ENCODE measurements at places on chromosomes 1 and 21.

- DNase-seq = no peak
Measured at GRCh38 chr1:55164906-55165305, 50.3 kb downstream of the USP24 start.

- peak; percentile 33 for DNase-seq
Measured at GRCh38 chr1:64122588-64122987, 80.8 kb upstream of the UBE2U start.

DNA sequence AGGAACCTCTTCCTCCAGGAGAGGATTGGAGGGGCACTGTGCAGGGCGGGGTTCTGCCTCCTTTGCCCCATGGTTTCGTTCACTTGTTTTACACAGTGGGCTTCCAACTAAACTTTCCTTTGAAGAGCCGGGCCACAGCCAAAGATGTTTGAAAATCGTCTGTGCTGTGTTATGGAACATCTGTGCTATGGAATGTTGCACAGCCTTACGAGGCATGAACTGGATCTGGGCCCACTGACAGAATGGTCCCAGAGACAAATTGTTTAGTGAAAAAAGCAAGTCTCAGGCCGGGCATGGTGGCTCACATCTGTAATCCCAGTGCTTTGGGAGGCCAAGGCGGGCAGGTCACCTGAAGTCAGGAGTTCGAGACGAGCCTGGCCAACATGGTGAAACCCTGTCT, 12.6 kb upstream of the MEF2D start:
- no peak for DNase-seq

DNA sequence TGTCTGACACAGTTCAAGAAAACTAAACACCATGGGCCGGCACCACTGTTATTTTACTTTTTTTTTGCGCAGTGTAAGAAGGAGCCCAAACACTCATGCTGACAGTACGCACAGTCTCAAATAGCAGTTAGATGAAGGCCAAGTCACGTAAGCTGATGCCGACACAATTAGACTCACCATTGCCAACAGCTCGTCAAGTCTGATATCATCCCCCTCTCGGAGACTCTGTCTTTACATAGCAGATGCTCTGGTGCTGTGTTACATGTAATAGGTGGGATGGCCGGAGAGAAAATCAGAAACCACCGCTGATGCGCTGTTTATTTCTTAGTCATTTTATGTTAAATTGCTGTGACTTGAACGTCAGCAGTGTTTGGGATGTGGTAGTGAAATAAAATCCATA, 49.3 kb downstream of the TGFB2 start:
- no peak for DNase-seq

GRCh38 chr1:172758259-172758658, 99.4 kb downstream of the FASLG start:
- no peak for DNase-seq

- peak; percentile 73 for DNase-seq
Measured at GRCh38 chr21:46025113-46025770, 43.7 kb downstream of the COL6A1 start.

DNA sequence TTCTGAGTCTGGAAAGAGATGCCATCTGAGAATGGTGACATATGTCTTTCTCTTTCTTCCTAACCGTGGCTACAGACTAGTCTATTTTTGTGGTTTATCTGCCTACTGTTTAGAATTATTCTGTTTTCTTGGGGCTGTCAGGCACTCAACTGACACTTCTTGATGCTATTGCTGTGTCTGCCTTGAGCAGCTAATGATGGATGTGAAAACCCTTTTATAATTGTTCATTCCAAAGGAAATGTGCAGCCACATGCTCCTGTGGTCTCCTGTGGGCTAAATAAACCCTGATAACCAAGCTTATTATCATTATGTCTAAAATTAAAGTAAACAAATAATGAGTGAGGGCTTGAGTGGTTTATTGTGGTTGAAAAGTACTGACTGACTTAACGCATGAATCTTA, 52.7 kb upstream of the CXADR start:
- no peak for DNase-seq

DNA sequence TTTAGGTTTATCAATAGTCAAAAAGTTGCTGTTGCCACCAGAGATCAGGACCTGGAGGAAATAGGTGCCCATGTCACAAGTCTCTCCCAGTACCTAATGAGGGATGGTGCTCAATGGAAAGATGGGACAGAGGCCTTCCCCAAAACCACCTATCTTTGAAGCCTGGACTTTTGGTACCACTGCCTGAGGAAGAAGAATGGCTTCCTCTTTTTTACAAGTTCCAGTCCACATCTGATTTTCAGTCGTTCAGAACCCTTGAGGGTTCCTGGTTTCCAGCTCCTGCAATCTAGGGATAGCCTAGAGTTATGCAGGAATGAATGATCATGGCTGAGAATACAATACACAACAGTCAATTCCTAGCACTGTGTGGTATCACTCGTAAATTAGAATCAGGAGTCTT, 5.7 kb downstream of the CATSPERE start:
- DNase-seq = no peak

GRCh38 chr1:64356636-64357256, 113.2 kb upstream of the CACHD1 start:
- no peak for DNase-seq

GRCh38 chr1:37449936-37450335, 24.4 kb upstream of the ZC3H12A start:
- DNase-seq = peak; percentile 39

- DNase-seq = no peak
Measured at GRCh38 chr21:45560106-45561021, 18.1 kb upstream of the SLC19A1 start.

DNA sequence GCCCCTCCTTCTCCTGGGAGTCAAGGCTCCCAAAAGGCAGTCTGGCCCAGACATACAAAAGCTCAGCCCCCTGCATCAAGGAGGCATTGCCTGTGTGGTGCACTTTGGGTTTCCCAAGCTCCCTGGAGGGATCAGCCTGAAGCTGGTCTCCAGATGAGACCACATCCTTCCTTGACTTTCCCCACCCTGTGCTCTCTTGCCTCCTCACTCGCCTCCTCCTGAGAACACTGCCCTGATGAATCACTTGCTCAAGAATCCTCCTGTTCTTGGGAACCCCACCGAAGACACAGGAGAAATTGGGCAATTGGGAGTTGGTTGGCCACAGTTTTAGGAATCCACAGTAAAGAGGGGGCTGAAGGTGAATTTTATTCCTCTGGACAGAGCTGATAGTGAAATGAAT, 34.8 kb upstream of the LYST start:
- DNase-seq = peak; percentile 93

DNA sequence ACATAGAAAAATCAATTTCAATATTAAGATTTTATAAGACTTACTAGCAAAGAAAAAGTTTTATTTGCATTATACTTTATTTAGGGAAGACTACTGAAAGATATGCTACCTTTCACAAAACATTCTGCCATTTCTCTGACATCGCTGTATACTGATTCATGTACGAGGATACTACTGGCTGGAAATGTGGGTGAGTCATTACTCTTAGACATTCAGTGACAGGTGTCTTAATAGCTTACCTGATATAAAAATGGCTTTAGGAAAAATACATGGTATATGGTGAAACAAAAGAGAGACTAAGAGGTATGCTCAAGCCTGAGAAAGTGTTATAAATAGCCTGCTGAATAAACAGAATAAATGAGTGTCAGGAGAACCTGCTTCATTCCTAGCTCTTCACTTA, 73.0 kb upstream of the EXO1 start:
- no peak for DNase-seq

- peak; percentile 5 for DNase-seq
Measured at GRCh38 chr1:232810856-232811255, 5.6 kb downstream of the MAP10 start.

- DNase-seq = peak; percentile 32
Measured at GRCh38 chr1:43144237-43144636, 27.9 kb downstream of the EBNA1BP2 start.

GRCh38 chr1:235650341-235651169, 971 bp upstream of the GNG4 start:
- DNase-seq = no peak

- DNase-seq = peak; percentile 34
Measured at GRCh38 chr1:7255303-7256058, 470.2 kb downstream of the CAMTA1 start.

- DNase-seq = peak; percentile 50
Measured at GRCh38 chr1:82534996-82535395, 734.3 kb downstream of the ADGRL2 start.

DNA sequence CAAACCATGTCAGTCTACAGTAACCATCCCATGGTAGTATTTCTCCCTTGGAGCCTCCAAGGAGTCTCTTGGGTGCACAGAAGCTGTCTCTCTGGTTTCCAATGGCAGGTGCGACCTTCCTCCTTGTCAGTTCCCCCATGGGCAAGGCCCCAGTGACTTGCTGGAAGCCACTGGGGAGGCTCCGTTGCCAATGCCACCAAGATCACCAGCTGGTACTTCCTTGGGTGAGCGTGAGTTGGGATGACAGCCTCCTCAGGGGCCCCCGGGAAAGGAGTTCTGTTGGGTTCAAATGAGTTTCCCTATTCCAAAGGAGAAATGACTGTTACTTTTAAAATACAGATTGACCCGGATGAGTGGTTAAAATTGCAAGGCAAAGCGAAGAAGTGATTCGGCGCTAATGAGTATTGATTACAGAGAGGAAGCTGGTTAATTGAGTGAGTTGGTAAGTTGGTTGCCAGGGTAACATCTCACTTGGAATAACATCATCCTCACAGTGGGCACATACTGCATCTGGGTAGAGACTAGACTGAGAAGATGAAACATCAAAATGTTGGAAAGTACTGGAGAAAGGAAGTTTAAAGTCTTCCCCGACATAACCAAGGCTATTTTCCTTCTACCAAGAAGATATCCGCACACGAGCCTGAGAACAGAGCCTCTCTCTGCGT, 53.0 kb upstream of the LAPTM5 start:
- DNase-seq = no peak

DNA sequence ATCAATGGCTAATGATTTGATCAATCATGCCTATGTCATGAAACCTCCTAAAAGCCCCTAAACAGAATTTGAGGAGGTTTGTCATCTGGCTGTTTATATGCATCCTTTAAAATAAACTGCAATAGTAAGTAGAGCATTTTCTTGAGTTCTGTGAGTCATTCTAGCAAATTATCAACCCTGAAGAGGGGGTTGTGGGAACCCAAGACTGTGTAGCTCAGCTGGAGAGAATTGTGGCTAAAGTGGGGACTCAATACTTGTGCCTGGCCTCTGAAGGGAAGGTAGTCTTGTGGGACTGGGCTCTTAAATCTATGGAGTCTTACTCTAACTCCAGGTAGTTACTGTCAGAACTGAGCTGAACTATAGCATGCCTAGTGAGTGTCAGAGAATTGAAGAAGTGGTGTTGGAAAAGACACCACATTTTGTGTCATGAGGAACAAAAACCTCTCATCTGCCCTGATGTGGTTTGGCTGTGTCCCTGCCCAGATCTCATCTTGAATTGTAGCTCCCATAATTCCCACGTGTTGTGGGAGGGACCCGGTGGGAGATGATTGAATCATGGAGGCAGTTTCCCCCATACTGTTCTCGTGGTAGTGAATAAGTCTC, 402.4 kb downstream of the USH2A start:
- DNase-seq = no peak

All from fibroblast of skin of back (primary cell).